WTC11 (cell line): ENCODE measurements at places on chromosomes 3 and 15. TPM values are rescaled to one million over a fixed set of nuclear protein-coding genes. Genes with fewer than 3 reads are reported as not detected.

GRCh38 chr3:38634111-38634510 lies 15.4 kb downstream of the SCN5A start:
- DNase-seq = no peak

DNA sequence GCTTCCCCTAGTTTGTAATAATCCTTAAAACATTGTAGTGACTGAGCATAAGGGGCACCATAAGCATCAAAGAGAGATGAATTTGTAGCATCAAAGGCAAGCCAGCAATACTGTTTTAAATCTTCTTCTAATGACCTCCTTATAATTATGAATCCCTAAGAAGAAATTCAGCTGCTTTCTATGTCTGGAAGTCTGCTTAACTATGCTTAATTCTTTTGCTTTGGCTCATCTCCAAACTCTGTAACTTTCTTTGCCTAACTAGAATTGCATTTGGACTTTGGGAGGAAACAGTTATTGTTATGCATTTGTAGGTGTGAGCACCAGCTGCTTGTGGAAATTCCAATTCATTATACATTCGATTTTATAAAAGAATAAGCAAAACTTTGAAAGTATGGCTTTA lies 117.7 kb upstream of the SPATA16 start:
- no peak for DNase-seq

DNA sequence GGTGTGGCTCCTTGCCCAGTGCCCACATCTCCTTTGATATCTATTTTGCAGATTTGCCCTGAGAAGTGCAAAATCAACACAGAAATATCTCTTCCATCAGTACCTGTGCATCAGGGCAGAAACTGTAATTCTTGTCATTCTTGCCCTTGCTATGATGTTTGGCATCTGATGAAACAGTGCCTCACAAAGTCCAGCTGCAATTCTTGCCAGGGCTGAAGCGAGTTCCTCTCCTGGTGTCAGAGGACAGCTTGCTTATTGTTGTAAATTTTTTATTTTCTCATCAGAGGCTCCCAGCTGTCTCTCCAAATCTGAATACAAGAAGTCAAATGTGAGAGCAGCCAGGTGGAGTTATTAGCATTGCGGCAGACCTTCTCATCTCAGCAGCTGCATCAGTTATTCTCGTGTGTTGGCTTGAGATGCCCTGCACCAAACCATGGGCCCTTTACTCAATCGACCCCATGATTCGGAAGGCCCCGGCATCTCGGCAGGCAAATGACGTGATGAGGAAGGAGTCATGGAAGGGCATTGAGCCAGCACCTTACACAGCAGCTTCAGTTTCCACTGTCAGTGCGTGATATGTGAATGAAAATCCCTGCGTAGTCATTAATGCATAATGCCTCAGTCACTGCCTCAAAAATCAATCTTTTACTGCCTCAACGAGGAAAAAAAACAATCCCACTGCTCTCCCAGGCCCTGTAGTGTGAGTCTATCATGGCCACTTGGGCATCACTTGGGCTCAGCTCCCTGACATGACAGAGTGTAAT lies 93.4 kb downstream of the CCNL1 start:
- DNase-seq = no peak

DNA sequence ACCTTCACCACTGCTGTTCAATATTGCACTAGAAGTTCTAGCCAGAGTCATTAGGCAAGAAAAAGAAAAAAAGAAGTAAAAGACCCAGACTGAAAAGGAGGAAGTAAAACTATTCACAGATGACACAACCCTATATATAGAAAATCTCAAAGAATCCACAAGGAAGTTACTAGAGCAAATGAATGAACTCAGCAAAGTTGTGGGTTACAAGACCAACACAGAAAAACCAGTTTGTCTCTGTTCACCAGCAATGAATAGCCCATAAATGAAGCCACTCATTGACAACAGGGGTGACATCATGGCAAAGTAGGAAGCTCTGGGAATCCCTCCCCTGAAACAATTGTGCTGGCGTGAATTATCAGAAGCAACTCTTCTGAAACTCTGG lies 4.6 kb downstream of the CFAP100 start:
- no peak for DNase-seq

CTXN2 gene
- total RNA-seq = 0.07 to 0.16 TPM (median 0.07 TPM) in 3 replicates

ZNF662 gene
- 2.7 to 3.5 TPM (median 2.9 TPM) in 3 replicates for total RNA-seq

DNA sequence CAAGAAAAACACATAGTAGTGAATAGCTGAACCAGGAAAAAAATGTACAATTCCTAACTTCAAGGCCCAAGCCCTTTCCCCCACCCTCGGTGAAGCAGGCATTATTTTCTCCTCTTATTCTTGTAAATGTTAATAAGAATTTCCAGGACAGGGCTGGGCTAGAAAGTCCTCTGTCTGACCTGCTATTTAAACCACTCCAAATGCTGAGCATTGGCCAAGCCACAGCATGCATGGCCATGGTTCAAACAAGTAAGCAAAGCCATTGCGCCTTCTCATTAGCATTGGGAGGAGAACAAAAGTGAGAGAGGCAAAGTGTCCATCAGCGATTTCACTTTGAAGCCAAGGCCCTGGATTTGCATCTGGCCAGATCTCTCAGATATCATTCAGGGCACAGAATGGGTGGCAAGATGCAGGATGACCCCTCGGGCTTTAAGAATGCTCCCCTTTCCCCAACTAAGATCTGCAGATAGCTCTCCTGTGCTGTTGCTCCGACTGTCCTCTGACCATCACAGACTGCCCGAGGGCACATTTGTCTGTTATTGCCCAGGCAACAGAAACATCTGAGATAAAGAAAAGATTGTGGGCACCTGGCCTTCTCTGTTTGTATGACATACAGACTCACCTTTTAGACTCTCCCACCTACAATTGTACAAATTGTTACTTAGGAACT lies 46.3 kb downstream of the CEMIP start:
- DNase-seq = no peak

DNA sequence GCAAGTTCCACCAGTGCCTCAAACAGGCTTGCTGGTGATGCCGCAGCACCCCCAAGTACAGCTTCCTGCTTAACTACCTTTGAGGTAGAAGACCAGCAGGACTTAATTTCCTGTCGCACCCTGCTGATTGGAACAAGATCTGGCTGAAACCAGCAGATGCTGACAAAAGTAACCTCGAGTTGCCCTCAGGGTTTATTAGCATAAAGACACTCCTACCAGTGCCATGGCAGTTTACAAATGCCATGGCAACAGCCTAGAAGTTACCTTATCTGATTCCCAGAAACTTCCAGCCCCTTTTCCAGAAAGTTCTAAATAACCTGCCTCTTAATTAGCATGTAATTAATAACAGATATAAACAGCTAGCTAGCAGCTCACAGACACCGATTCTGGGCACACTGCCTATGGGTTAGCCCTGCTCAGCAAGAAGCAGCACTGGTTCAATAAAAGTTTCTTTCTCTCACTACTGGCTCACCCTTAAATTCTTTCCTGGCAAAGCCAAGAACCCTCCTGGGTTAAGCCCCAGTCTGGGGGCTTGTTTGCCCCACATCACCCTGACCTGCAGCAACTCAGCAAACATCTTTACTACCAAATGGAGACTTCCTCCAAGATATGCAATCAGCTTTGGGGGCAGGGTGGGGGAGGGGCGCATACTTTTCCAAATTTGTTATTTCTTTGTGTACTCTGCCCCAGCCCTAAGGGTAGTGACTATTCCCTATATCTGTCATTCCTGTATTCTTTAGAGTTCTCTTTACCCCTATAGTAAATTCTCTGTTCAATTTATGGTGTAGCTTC lies 54.2 kb downstream of the MAP4 start:
- DNase-seq = peak; percentile 16

DNA sequence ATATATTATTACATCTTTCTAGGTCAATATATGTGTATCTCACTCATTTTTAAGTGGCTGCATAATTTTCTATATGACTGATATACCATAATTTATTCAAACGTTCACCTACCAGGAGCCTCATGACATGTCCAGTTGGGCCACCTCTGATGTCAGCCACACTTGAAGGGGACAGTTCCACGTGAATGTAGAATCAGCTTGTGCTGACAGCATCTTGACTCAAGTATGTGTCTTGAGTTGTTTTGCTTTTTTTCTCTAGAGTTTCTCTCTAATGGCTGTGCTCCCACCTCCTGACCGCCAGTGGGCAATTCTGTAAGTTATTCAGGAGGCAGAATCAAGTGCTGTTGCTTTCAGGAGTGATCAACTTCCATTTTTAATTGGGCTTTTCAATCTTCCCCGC lies 237.9 kb downstream of the NFKBIZ start:
- DNase-seq = no peak

DNA sequence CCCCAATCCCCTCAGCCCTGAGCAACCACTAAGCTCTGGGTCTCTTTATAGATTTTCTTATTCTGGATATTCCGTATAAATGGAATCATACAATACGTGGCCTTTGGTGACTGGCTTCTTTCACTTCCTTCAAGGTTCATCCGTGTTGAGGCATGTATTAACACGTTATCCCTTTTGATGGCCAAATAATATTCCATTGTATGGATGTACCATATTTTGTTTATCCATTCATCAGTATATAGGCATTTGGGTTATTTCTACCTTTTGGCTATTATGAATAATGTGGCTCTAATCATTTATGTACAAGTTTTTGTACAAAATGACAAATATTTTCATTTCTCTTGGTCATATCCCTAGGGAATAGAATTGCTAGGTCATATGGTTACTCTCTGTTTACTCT lies 284.4 kb downstream of the FAM43A start:
- DNase-seq = no peak

- no peak for DNase-seq
Measured at GRCh38 chr3:24573576-24573975, 78.9 kb upstream of the THRB start.

KBTBD12 gene
- total RNA-seq = 0.22 to 0.66 TPM (median 0.30 TPM) in 3 replicates

DNA sequence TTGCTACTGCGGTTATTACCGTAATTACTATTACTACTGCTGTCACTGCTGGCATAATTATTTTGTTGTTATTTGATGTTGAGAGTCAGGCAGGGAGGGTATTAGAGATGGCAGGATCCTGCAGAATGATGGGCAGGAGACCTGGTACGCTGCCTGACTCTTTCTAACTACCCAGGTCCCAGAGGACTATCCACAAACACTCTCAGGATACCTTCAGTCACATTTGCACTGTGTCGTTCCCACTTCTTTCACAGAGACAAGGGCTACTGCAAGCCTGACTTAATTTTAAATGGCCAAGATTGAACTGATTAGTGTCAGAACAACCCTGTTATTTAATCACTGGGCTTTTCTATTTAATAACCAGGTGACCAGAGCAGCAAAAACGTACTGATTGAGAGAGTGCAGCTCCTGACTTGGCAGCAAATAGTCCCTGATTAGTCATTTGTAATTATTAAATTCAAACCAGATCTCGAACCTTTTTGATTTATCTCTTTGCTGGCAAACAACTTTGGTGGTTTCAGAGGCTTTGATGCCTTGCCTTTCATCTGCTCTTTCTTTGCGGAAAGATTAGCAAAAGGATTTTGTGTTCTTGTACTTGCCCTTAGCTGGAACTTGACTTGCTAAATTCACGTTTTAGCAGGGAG lies 88.8 kb upstream of the ARHGEF3 start:
- DNase-seq = no peak

DNA sequence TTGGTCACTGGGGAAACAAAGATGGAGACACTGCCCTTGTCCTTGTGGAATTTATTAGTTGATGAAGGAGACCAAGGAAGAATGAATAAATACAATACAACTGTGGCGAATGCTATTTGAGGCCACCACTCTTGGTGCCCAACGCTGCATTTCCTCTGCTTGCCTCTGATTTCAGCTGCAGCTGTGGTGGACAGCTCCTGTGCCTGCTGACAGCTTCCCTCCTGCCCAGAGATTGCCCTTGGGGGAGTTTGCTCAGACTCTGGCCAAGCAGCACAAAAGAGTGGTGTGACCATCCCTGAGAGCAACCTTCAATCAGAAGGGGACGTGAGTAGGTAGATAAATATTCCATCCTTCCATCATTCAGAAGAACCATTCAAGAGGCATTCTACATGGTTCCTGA lies 64.6 kb upstream of the FHIT start:
- DNase-seq = peak; percentile 61

CFAP100 gene
- 0.41 TPM in 1 of 3 replicates, not detected in the others for total RNA-seq

GOLGA8G gene
- total RNA-seq = not detected in 3 replicates

GCSAM gene
- 0.07 to 0.17 TPM in 2 of 3 replicates, not detected in the other for total RNA-seq

DNA sequence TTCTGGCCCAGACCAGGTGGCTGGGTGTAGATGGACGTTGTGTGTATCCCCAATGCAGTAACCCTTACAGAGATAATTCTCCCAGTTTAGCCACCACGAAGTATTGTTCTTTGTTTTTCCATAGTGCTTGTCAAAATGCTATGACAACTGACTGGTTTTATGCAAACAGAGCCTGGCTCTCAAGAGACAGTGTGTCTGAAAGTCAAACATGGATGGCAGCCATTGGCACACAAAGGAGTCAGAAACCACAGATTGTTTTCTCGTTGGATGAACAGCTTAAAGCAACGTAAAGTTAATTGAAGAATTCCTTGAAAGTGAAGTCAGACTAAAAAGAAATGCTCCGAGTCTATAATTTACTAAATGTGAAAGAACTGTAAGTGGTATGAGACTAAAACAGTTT lies 91.2 kb downstream of the FILIP1L start:
- no peak for DNase-seq

DNA sequence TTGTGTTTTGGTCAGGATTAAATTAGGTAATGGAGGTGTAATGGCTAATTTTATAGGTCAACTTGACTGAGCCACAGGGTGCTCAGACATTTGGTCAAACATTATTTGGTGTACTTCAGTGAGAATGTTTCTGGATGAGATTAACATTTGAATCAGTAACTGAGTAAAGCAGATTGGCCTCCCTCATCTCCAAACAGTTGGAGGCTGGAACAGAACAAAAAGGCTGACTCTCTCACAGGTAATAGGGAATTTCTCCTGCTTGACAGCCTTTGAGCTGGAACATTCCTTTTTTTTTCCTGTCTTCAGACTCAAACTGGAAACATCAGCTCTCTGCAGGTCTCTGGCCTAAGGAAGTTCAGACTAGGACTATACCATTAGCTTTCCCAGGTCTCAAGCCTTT lies 280.7 kb downstream of the ZBTB20 start:
- no peak for DNase-seq

- no peak for DNase-seq
Measured at GRCh38 chr3:180375831-180376230, 226.1 kb upstream of the TTC14 start.

DNA sequence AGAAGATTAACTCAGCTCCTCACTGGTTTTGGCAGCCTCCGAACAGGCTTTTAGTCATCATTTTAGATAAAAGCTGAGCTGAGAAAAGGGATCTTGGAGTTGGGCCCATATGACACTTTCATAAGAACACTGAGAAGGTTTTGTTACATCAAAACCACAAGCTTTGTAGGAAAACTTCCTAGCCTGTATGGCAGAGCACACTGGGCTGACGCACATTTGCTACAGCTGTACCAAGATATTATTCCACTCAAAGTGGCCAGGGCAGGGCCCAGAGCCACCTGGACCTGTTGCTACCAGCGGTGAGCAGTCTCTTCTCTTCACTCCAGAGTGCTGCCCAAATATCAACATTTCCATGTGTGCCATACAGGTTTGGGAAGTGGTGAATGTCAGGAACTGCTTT lies 160.5 kb upstream of the CCDC54 start:
- no peak for DNase-seq

GRCh38 chr15:67120839-67121643 lies 55.6 kb downstream of the SMAD3 start:
- DNase-seq = peak; percentile 31

GRCh38 chr3:151919446-151919845 lies 46.0 kb downstream of the SUCNR1 start:
- no peak for DNase-seq

- DNase-seq = no peak
Measured at GRCh38 chr3:106683953-106684620, 693.2 kb upstream of the CCDC54 start.

- no peak for DNase-seq
Measured at GRCh38 chr15:29083858-29084257, 185.8 kb downstream of the NSMCE3 start.

- DNase-seq = peak; percentile 76
Measured at GRCh38 chr15:72199721-72200212, 2.2 kb upstream of the GRAMD2A start.
